Activated naive CD8-positive, alpha-beta T cell treated with anti-CD3 and anti-CD28 coated beads, Interleukin-2, amount 10 ng/mL, durations not matched to agents 7 days and 5 days (primary cell): ENCODE measurements at places on chromosomes 1 and 21. TPM values are rescaled to one million over a fixed set of nuclear protein-coding genes. Genes with fewer than 3 reads are reported as not detected.

The MPL gene
- total RNA-seq, result not detected

The FAM72A gene
- 22.1 TPM for total RNA-seq

The IL23R gene
- total RNA-seq, result 0.19 TPM

The RXFP4 gene
- total RNA-seq, result 0.26 TPM

The RPAP2 gene
- 37.5 TPM for total RNA-seq

The C1orf226 gene
- total RNA-seq, result 0.06 TPM

The HOOK1 gene
- 8.6 TPM for total RNA-seq

The KRTAP13-2 gene
- total RNA-seq, result not detected

The RUNX3 gene
- 172 TPM for total RNA-seq

The ZMYND12 gene
- total RNA-seq, result 0.79 TPM

The FNDC10 gene
- total RNA-seq, result 4.6 TPM

The HAPLN2 gene
- not detected for total RNA-seq

The TDRKH gene
- total RNA-seq, result 16.1 TPM

The KLF17 gene
- total RNA-seq, result not detected

The CYP4B1 gene
- not detected for total RNA-seq

The CDA gene
- not detected for total RNA-seq

The HEYL gene
- not detected for total RNA-seq
